NCI-H510A (cell line): ENCODE measurements at places on chromosomes 3 and 15.

- no peak for DNase-seq
These were observed 1.1 kb upstream of the CEMIP start for GRCh38 chr15:80777826-80778620.

DNA sequence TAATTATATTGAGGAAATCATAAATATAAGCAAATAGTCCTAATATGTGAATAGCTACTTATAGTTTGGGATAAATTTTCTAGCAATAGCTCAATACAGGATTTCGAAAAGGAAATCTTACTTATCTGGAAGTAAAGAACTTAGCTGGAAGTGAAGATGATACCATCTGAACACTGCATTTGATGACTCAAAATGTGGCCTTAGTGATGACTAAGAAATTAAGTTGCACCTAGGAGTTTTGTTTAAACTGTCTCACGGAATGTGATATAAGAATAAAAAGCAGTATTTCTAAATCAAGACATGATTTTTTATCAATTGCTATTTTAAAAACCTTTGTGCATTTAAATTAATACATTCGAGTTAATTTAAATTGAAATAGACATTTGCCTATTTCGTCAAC, 91.2 kb downstream of the EOMES start:
- DNase-seq = no peak

GRCh38 chr3:120399372-120399771, 50.2 kb upstream of the LRRC58 start:
- no peak for DNase-seq

GRCh38 chr3:64895991-64896895, 208.4 kb upstream of the ADAMTS9 start:
- DNase-seq = no peak

GRCh38 chr15:60865507-60865906, 363.6 kb downstream of the RORA start:
- no peak for DNase-seq

DNA sequence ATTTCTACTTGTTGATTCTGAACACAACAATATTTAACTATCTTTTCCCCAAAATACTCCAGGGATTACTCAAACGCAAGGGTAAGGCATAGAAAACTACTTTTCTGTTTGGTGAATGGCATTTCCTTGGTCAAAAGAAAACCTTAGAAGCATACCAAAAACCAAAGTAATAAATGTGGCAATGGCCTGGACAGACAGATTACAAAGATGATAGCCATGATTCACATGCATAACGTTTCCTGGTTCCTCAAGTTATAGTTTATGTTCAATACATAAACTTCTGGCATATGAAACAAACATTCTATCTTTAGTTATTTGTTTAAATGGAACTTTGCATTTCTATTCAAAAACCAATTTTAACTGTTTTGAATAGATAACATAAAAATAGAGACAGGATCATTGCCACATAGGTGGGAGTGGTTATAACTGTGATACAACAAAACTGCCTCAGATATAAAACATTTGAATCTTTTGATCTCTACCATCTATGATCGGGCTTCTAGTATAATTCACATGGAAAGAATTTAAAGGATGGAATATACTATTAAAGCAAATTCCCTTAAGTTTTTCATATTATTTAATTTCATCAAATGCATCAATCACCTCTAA, 32.1 kb downstream of the FOXP1 start:
- DNase-seq = no peak
